H1 (cell line): ENCODE measurements at places on chromosomes 7 and 10.

DNA sequence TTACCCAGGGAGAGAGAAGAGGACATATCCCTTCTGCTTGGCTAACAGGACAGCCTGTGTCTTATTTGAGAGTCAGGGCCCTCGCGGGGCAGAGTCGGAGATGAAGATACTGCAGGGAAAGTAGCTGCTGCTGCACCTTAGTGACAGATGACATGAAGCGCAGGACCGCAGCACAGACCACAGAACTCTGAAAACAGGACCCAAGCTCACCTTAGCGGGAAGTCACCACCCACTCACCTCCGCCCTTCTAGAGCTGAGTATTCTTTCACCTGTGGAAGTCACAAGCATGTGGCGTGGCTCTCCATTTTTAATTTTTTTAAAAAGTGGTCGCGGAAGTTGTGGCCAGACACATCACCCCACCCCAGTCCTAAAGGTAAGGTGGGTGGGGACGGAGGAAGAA, 191.4 kb downstream of the FAM107B start:
- DNase-seq = no peak

DNA sequence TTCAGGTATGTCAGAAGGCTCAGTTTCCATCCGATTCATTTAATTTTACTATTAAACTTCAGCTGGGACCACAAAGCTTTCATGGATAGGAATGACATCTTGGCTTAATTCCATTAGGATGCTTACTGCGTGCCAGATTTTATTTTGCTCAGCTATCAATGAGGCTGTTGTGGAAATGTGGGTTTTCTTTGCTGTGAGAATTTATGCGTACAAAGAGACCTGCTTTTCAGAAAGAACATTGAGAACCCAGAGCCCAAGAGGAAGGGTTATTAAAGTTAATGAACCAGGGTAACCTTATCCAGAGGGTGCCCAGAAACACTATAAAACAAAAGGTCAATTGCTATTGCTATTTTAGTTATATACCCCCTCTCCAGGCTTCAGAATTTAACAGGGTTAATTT, 98.3 kb downstream of the MKLN1 start:
- DNase-seq = no peak

DNA sequence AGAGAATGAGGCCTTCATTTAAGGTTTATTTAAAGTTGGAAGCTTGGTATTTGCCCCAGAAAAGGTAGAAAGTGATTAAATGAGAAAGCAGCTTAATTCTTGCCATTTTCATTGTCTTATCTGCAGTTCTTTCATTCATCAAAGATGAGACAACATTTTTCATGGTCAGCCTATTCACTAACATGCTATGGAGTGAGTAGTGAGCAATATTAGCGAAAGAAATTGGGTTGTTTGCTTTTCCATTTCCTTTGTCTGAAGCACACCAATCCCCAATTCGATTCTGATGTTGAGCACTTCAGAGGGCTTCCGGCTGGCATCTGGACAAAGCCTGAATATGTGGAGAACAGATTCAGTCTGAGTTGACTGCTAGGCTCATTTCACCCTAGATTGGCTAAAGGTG, 317.2 kb downstream of the BBS9 start:
- no peak for DNase-seq

- no peak for DNase-seq
These were observed 262.6 kb downstream of the SEMA3A start for GRCh38 chr7:83931968-83932367.

DNA sequence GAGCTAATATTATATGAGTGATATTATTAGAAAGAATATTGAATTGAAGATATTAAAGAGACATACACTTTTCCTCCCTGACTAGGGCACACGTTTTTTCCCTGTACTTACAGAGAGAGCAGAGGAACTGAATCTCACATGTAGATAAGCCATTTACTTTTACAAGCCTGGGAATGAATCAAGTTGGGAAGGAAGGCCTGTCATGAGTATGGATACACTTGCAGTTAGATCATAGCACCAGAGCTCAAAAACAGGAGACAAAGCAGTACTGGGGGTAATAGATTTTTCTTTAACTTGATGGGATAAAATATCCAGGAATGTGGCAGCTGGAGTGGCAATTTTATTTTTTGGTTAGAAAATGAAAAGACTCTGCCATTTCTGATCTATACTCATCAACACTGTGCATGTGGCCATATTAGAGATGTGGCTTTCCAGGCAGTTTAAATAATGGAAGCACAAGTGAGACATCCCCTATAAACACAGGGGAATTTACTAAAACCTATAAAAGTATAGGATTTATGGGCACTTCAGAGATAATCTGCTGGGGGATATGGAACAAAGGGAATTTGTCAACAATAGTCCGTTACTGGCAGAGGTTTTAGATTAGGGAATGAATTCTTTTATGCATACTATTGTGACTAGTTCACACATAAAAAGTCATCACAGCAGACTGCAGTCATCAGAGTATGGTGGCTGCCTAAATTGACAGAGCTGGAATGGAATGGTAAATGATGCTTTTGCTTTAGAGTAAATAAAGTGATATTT, 657.7 kb upstream of the MBL2 start:
- DNase-seq = no peak

DNA sequence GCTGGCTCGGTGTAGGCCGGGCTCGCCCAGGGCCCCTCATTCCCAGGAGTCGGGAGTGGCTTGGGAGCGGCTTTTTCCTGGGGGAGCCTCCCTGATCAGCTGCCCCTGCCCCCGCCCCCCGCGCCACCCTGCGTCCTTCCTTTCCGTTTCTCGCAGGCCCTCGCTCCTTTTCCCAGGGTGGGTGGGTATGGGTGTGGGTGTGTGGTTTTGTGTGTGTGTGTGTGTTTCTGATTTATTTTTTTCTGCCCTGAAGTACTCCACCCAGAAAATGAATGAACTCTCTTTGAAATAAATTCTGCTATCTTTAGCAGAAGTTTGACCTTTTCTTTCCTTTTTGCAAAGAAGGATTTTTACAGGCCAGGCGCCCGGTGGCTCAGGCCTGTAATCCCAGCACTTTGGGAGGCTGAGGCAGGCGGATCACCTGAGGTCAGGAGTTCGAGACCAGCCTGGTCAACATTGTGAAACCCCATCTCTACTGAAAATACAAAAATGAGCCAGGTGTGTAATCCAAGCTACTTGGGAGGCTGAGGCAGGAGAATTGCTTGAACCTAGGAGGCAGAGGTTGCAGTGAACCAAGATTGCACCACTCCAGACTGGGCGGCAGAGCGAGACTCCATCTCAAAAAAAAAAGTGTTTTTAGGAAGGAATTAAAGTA, 30.0 kb upstream of the AP5Z1 start:
- DNase-seq = no peak

DNA sequence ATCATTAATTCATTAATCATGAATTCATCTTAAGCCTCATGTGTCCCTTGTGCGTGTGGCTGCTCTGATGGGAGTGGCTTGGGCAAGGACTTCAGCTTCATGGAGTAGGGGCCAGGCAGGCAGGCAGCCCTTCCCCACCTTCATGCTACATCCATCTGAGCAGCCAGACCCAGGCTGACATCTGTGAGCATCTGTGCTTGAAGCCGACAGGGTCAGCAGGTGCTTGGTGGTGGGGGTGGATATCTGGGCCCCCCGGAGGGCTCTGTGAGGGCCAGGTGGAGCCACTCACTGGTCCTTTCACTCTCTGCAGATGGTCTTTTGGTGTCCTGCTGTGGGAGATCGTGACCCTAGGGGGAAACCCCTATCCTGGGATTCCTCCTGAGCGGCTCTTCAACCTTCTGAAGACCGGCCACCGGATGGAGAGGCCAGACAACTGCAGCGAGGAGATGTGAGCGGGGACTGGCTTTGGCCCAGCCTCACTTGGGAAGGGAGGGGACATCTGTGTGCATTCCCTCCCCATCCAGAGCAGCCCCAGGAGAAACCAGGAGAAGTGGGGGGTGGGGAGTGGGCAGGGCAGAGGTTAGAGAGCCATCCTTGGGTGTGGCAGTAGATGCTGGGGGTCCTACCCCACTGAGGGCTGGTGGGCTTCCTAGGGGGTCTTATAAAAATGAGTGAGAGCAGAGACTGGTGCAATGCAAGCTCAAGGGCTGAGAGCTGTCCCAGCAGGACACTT, 14.7 kb upstream of the CSGALNACT2 start:
- DNase-seq = no peak

GRCh38 chr10:5888351-5888750, 1.3 kb downstream of the ANKRD16 start:
- DNase-seq = no peak

- DNase-seq = no peak
These were observed 65.8 kb downstream of the RHOBTB1 start for GRCh38 chr10:60878224-60878623.

GRCh38 chr10:105956550-105956949, 1208.0 kb downstream of the SORCS1 start:
- no peak for DNase-seq

- DNase-seq = no peak
These were observed 31.1 kb upstream of the PLEKHS1 start for GRCh38 chr10:113720386-113720785.

GRCh38 chr7:46844486-46844885, 737.4 kb downstream of the TNS3 start:
- no peak for DNase-seq

DNA sequence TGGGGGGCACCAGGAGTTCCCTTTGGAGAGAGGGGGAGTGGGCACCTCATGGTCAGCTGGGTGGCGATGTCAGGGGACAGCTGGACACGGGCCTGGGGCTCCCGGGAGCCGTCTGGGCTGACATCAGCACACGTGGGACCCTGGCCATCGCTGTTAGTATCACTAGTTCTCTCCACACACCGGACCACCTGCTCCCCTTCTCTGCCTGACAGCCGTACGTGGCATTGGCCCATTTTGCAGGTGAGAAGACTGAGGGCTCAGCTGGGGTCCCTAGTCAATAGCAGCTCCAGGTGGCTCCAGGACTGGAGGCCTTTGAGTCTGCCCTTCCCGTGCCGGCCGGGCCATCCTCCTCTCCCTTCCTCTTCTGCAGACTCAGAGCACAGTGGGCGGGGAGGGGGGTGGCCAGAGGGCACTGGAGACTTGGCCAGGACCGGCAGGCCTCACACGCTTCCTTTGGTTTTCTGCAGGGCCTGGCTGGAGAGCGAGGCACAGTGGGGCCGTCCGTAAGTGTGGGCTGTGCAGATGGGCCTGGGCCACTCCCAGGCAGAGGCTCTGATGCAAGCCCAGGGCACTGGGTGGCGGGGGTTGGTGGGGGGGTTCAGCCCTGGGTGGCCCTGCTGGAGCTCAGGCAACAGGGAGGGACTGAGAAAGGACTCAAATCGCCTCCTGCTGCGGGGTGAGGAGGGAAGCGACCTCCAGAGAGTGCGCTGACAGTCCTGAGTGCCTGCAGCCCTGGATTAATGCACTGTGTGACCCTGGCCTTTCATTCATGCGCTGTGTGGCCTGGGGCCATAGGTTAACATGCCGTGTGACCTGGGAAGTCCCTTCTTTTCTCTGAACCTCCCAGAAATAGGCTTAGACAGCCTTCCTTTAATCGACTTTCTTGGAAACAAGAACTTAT, 78.2 kb downstream of the MYL10 start:
- no peak for DNase-seq

GRCh38 chr10:48462482-48463020, 142.3 kb downstream of the ARHGAP22 start:
- peak; percentile 37 for DNase-seq

DNA sequence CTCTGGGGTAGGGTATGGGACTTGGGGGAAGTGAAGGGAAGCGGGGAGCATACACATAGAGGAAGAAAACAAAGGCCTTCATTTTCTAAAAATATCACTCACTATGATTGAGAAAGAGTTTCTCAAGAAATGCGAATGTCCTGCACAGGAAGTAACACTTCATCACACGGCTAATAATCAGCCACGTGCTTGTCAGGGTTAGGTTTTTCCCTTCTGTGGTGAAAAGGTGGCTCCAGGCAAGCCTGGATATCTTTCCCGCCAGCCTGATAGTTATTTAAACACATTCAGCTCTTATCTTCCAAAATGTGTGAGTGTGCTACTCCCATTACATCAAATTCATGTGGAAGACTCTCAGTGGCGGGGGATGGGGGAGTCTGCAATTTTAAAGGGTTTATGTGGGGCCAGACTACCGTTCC, 166.4 kb upstream of the ADO start:
- DNase-seq = no peak

DNA sequence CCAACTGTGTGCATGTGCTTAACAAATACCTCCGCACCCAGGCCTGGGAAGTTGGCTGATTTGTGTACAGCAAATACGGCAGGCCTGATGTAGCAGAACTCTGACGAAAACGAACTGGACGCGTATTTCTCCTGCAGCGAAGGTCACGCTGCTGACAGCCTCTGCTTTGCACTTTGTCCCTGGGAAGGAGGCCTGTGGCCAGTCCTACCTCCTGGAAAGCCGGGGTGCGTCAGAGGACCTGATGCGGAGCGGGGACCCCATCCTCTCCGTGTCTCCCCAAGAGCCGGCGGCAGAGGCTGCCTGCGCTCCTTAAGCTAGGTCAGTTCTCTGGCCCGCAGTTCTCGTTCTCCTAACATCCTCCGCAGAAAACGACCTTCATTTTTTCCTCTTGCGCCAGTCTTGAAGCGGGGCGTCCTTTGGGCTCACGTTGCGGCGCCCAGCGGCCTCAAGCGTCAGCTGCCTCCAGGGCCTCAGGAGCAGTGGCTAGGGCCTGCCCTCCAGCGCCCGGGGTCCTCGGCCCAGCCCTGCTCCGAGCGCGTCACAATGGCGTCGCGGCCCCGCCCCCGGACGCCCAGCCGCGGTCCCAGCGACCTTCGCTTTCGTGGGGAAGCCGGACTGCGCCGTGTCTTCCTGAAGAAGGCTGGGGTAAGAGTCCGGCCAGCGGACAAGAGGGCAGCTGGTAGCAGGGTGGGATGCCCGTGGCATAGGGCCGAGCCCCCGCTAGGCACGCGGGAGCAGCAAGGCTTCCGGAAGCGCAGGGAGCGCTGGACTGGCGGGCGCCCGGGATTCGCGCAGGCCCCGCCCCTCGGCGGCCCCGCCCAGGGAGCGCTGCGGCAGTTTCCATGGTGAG, at the start of gene ZNF487:
Gene ZNF487 (plus strand): TSS at position 821 of the 850 bp plus-strand sequence. CDS start 38,703 bp downstream, outside the sequence.
- DNase-seq = peak; percentile 51

DNA sequence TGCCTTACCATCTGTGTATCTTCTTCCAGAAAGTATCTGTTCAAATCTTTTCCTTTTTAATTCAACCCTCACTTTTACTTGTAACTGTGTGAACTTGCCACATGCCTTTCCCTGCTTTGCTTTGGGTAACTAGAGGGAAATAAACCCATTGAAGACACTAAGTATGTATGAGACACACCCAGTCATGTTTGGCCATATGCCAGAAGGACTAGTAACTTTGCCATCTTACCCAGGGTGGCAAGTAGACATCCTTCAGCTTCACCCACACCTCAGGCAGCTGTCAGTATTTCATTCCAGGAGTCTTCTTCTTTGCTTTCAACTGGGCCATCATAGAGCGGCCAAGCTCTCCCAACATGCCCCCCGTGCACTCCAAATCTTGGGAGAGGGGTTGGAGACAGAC, 323.1 kb downstream of the TNS3 start:
- DNase-seq = no peak
